ENCODE measurements at places on chromosomes 12 and 14.

- DNase-seq, result no peak
These were observed 8.8 kb downstream of the DHRS1 start for GRCh38 chr14:24290746-24291145.

DNA sequence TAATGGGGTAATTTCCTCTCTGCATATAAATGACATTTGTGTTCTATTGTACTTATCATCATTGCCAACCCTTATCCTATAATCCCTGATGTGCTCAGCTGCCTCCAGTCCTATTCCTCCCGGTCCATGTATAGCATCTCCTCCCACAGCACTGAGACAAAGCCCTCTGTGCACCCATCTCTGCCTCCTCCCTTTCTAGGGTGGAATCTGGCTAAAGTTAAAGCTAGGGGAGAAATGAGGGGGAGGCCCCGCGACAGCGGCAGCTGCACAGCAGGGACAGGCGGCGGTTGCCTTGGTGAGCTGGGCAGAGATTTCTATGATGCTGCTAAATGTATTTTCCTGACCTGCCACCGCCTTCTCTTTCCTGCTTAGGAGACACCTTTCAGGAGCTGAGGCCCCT lies 12.8 kb upstream of the ZDHHC22 start:
- DNase-seq, result no peak

DNA sequence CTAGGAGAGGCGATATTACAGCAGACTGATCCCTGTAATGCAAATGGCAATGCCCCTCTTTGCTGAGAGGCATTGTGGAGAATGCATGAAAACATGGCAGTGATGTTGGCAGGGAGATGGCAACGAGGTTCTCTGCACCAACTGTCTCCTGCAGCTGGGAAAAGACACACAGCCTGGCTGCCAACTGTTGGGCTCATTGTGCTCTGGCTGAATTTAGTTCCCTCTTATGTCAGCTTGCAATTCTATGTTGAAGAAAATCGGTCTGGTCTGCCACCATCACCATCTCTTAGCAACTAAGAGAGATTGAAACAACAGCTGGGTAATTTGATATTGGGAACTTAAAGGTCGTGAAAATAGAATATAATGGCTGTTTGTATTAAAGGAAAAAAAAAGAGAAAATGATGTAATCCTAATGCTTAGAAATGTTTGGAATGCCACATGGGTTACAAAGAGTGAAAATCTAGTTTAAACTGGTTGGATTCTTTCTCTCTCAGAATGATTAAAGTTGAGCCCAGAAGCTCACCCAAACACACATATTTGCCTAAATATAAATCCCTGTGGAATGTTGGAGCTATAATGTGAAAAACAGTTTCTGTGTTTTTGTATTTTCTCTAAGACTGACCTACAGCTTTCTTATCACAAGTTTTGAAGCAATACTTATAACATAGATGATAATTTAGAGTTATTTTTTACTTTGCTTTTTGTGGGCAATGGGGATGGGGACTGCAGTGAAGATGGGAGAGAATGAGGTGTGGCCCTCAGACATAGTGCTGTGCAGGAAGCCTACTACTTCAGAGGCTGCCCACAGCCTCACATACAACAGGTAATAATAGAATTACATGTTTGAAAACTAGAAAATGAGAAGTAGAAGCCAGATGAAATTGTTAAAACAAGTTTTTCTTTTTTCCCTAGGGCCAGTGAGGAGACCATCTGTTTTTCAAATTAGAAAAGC lies 143.7 kb downstream of the AKAP6 start:
- DNase-seq, result no peak

GRCh38 chr12:77124767-77125166 lies 59.4 kb upstream of the E2F7 start:
- no peak for DNase-seq

DNA sequence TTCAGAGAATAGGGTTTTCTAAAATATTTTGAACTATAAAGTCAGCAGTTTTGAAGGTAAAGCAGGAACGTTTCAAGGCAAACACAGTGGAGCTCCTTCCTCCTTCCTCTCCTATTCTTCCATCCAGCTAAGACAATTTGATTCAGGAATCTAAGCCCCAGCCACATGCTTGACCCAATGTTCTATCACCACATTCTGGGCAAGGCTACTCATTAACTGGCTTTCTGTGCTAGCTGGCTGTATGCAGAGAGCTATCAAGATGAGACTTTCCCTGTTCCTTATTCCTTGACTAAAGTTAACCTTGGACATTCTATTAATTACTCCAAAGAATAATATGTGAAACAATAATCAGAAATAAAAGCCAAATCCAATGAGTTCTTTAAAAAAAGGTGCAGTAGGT lies 266.9 kb downstream of the NOVA1 start:
- DNase-seq, result no peak

GRCh38 chr12:68962877-68963855 lies 30.2 kb upstream of the CPM start:
- DNase-seq, result no peak

DNA sequence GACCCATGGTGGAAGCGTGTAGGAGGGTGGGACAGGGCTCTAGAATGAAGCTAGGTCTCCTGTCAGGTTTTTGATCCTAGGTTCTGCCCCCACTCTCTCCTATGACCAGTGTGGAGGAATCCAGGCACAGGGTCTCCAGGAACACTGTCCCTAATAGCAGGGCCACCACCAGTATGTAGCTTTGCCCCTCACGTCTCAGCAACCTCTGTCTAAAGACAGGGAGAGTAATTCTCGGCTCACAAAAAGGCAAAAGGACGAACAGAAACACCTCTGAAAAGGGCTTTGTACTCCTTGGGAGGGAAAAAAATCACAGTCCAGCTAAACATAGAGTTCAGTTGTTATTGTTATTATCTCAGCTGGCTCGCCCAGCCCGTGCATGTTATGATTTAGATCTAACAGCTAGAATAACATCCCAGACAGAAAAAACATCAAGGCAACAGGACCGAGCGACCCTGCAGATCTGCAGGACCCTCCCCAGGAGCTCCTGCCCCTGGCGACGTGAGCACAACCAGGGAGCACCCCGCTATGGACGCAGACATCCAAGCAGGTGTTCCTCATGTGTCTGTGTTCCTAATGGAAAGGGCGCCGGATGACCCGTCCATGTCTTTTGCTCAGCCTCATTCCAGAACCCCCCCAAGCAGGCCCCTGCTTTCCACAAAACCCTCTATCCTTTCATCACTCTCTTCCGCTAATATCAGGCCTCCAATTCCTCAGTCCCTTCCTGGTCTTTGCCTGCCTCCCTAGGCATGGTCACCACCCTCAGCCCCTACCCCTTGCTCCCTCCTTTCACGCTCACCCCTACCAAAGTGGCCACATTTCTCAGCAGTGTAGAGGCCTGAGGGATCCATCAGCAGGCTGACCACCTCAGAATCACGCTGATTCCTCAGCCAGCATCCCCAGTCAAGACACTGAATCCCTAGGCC lies 14.2 kb upstream of the SLC6A12 start:
- no peak for DNase-seq

Data from stimulated activated CD8-positive, alpha-beta memory T cell treated with anti-CD3 and anti-CD28 coated beads, Interleukin-15, amount 100 ng/mL, for 24 hours (primary cell).